NCI-H345 (cell line): ENCODE measurements at places on chromosomes 3 and 15.
A peak's percentile ranks its signal among the peaks of the same experiment; 100 is the strongest.

DNA sequence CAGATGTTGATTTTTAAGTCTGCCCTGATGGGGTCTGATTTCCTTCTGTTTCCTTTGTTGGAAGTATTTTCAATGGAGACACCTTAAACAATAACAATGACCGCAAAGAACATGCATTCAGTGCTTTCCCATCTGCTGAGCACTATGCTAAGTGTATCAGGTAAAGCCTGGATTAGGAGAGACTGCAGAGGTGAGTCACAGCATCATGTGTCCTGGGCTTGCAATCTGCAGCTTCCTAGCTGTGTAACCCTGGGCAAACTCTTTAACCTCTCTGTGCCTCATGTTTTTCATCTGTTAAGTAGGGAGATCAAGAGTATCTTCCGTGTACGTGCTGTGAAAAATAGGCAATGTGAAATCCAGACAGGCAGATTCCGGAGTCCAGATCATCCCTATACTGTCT is 13.3 kb upstream of the CHRNB4 start:
- no peak for DNase-seq

DNA sequence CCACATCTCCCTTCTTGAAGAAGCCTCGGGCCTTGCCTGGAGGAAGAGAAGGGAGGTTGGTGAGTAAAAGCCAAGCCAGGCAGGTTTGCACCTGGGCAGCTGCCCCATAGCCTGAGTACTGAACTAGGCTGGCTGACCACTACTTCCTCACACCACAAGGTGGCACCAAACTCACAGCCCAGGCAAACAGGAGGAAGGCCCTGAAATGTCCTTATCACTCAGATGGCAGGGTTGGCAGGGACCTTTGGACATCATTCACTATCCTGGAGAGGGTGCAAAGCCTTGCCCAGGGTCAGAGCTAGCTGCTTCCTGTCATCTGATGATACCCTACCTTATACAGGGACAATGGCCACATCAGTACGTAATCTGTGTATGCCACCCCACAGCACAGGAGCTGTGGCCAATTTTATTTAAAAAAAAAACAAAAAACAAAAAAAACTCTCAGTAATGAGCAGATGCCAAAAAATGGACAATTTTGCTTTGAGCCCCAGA is 2.2 kb upstream of the GRAMD2A start:
- peak; percentile 47 for DNase-seq

DNA sequence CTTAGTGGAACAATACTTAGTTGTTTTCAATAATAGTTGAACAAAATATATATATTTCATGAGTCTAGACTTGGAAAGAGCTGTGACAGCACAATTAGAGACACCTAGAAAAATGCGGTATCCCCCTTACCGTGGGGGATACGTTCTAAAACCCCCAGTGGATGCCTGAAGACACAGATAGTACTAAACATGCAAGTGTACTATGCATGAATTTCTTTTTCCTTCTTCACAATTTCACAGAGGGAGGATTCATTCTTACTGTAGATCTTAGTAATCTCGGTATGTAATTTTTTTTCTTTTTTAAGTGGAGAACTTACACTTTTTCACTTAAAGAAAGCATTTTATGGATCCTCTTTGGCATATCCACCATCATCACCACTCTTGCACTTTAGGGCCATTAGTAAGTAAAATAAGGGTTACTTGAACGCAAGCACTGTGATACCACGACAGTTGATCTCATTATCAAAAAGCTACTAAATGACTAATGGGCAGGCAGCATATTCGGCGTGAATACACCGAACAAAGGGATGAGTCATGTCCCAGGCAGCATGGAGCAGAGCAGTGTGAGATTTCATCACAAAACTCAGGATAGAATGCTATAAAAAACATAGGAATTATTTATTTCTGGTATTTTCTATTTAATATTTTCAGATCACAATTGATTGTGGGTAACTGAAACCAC is 72.3 kb upstream of the ZNF280D start:
- DNase-seq: no peak

DNA sequence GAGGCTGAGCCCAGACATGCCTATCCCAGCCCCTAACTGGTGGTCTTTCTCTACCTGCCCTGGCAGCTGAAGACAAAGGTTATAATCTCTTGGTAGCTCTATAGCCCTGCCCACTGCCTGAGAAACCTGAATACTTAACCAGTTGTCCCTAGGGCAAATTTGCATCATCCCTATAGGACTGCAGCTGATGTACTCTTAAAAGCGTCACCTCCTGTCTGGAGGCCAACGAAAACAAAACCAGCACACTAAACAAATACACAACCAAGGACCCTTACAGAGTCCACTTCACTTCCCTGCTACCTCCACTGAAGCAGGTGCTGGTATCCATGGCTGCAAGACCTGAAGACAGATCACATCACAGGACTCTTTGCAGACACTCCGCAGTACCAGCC is 98.0 kb downstream of the KCNAB1 start:
- DNase-seq: peak; percentile 81

DNA sequence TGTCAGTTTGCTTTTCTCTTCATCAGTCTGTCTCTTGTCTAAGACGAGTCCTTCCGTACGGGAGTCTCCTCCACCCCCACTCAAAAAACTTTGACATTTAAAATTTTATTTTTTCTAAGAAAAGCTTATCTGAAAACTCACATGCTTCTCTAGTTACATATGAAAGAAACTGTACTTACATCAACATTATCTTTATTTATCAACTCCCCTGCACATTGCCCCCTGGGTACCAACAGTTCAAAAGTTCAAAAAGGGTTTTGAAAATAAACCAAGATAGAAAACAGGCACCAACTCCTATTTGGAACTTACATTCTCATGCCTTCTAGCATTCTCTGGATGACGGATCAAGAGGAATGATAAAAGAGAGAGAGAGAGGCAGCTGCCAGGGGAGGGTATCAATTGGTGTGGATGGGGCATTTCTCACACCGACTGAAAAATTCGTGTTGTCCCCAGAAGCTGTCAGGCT is 182.5 kb downstream of the FOXP1 start:
- no peak for DNase-seq

DNA sequence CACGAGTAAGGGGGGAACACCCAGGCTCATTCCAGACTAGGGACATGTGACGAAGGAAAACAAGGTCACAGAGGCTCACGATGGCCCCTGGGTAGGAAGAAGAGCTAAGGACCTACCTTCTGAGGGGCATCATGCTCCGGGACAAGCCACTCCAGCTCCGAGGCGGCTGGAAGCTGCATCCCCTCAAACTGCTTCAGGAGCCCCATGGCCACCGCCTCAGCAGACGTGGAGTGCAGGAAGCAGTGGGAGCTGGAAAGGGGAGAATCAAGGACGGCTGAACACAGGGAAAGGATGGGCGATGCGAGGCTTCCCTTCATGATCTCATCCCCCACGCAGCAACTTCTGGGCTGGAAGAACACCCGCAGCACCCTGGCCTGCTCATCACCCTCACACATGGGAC is 53.5 kb downstream of the RUBCN start:
- DNase-seq: no peak

DNA sequence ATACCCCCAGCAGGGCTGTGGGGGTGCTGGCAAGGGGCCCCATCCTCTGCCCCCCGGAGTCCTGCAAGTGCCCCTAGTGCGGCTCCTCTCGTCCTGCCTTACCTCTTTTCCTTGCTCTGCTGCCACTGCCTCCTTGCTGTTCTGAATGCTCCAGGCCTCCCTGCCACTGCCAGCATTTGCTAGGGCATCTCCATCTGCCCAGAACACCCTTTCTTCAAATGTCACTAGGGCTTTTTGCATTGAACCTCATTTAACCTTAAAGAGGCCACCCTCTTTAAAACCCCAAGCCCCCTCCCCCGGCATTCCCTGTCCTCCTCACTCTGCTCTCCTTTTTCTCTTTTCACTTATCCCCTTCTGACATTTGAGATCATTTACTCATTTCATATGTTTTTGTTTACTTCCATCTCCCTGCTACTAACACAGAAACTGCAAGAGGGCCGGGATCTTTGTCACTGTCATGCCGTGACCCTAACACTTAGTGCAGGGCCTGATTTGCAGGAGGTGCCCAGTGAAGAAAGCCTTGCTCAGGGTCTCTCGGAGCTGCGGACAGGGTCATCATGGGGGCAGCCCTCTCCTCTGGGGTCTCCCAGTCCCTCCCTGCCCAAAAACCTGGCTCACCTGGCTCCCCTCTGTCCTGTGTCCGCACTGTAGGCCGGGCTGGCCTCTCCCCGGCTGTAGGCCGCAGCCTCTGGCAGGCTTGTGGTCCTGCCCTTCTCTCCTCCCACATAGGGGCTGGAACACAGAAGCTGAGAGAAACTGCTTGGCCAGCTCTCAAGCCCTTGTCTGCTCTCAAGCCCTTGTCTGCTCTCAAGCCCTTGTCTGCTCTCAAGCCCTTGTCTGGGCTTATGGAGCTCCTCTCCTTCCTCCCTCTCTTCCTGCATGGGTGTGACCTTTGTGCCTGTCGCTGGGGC is at the start of gene ACOX2:
ACOX2 (minus strand) TSS at position 690 of the 911 bp plus-strand sequence. CDS start 2,084 bp downstream, outside the sequence.
- DNase-seq: no peak

- DNase-seq: no peak
Observed at GRCh38 chr15:93900476-93901400, 330.6 kb upstream of the MCTP2 start.

DNA sequence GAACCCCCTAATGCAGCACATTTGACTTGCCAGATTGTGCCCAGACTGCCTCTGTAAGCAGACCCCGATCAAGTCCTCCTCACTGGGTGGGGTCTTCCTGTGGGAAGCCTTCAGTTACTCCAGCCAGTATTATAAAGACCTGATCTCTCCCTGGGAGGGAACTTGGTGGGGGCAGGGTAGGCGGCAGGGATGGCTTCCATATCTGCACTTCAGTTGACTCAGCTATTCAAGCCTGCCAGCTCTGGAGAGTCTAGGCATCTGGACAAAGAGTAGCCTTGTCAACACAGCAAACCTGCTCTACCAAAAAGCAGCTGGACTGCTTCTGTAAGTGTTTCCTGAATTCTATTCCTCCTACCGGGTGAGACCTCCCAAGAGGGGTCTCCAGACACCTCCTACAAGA is 21.0 kb upstream of the SLC25A38 start:
- DNase-seq: no peak

- DNase-seq: no peak
Observed at GRCh38 chr3:16559653-16560365, 45.4 kb downstream of the DAZL start.

DNA sequence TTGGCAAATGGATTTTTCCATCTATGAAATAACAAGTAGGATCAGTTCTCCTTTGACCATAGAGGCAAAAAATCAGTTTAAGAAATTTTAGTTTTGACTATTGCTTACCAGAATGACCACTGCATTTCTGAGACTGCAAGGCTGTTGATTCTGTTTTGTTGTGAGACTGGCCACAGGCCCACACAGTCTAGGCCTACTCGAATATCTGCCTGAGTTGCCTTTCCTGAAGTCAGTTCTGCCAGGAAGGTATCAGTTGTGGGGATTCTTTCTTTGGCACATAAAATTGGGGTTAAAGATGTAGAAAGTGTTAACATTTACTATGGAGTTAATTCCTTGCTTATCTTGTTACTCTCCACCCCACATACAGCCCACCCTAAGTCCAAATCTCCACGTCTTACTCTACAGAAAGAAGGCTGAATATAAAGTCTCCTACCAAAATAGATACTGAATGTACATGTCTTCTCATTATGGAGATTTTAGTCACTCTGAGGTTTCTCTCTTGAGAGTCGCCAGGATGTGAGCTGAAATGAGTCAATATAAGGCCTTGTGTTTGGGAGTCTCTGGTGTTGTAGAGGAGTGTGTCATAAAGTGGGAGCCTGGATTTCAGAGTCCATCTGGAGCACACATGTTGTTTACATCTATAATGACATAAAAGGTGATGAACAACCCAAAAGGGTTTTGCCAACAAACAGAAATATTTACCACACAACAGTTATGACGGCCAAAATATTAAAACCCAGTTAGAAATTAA is 45.0 kb upstream of the WWTR1 start:
- DNase-seq: no peak

GRCh38 chr15:76235186-76235826 is 76.0 kb downstream of the ETFA start:
- DNase-seq: peak; percentile 12

- no peak for DNase-seq
Observed at GRCh38 chr3:114108137-114108536, 51.6 kb downstream of the QTRT2 start.

DNA sequence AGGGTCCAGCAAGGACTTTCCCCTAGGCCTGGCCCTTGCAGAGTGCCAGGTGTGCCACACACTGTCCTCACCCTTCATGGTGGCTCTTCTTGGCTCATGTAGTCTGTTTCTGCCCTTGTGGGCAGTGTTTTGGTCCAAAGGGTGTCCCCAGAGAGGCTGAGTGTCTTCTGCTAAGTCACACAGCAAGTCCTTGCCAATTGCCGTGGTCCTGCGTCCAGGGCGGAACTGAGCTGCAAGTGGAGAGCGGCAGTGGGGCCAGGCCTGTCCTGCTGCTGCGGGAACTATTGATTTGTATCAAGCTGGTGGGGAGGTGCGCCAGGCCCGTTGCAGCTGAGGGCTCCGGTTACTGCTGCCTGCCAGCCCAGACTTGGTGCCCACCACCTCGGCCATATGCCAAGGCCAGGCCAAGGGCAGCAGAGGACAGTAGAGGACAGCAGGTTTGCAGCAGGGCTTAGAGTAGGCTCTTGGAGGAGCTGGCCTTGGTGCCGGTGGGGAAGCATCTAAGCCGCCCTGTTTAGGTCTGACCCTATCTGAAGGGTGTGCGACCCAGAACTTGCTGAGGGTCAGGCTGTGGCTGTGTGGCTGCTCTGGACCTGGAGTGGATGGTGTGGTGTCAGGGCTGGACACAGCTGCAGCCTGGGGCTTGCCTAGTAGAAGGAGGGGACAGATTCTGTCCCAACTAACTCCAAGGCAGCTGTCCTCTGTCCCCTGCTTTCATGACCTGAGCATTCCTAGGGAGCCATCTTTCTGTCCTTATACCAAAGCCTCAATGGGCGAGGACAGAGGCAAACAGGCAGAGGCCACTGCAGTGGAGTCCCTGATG is 4.5 kb downstream of the AMIGO3 start:
- no peak for DNase-seq

- DNase-seq: peak; percentile 55
Observed at GRCh38 chr3:63687278-63688225, 35.1 kb downstream of the SNTN start.

DNA sequence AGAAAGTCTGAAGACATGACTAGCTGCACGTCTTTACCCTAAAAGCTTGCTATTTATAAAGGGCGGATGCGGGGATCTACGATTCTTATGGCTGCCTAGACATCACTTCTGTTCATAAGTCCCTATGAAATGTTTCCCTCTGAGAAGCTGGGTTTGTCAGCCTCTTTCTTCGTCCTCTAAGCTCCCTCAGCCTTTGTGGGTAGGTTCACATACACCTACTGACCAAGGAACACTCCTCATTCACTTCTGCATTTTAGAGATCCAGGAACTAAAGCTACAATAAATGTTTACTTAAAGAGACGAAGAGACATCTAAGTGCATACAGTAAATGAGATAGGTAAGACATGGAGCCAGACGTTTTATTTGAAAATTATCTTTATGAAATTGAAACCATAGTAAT is 16.7 kb upstream of the RAMAC start:
- no peak for DNase-seq

DNA sequence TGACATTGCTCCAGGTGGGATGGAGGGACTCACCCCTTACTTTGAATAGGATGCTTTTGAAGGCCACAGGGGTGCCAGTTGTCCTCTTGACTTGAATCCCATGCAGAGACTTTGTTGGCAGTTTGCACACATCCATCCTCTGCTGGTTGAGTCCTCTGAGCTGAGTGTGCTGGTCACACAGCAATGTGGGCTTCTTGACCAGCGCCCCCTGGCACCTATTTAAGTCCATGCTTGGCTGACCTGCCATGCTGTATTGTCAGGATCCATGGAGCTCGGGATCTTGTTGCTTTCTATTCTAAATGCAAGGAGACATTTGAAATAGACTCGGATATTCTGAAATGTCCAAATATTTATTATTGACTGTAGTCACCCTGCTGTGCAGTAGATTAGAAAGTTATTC is 19.8 kb downstream of the RAB7A start:
- no peak for DNase-seq
